ENCODE measurements at places on chromosomes 2 and 18. TPM values are rescaled to one million over a fixed set of nuclear protein-coding genes. Genes with fewer than 3 reads are reported as not detected.

- DNase-seq = no peak
These were observed 86.0 kb downstream of the ACSL3 start for GRCh38 chr2:222946700-222947287.

- no peak for DNase-seq
These were observed 6.5 kb downstream of the MFSD2B start for GRCh38 chr2:24016376-24016761.

STON1 gene
- 12.0 TPM for total RNA-seq

GRCh38 chr2:43133336-43133707, 93.1 kb downstream of the ZFP36L2 start:
- DNase-seq = no peak

GRCh38 chr18:75320506-75320905, 107.0 kb downstream of the SMIM21 start:
- no peak for DNase-seq

RAB6C gene
- not detected for total RNA-seq

DNA sequence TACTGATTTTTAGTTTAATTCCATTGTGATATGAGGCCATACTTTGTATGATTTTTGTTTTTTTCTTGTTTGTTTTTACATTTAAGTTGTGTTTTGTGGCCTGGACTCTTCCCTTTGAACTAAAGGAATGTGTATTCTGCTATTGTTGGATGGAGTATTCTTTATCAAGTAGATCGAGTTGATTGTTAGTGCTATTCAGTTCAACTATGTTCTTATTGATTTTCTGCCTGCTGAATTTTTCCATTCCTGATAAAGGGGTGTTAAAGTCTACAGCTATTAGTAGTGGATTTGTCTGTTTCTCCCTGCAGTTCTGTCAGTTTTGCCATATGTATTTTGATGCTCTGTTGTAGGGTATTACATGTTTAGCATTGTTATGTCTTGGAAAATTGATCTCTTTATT, 14.5 kb downstream of the RNF144A start:
- DNase-seq = no peak

GRCh38 chr18:55115606-55116005, 156.3 kb upstream of the CCDC68 start:
- DNase-seq = no peak
